ENCODE measurements at places on chromosomes 7 and 10.

DNA sequence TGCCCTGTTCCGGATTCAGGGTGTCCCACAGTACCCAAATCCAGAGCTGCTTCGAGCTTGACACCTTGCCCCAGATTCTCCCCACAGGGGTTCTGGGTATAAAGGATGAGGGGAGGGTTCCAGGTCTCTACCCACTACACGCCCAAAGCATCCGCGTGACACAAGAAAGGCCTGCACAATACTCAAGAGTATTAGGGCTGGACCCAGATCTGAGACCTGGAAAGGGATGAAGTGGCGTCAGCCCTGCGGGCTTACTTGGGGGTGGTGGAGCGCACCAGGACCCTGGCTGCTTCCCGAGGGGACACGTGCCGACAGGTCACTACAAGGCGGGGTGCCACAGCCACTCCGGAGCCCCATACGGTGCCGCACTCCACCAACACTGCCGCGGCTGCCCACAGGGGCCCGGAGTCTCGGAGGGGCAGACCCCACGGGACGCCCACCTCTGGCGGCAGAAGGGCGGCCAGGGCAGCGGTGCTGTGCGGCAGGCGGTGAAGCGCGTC, 1.3 kb downstream of the TYSND1 start:
- H3K4me1 ChIP-seq: peaks cover 9% of the 10 kb centered on the region
- H3K4me3 ChIP-seq: peak overlapping the region; percentile 77
- H3K27me3 ChIP-seq: peaks cover 11% of the 10 kb centered on the region
- H3K27ac ChIP-seq: no peak overlapping the region

- peak; percentile 58 for DNase-seq
- H3K36me3 ChIP-seq: no peaks in the 10 kb centered on the region
- no peak overlapping the region for H3K27ac ChIP-seq
- H3K27me3 ChIP-seq: no peaks in the 10 kb centered on the region
These were observed 29.6 kb downstream of the MINDY4 start for GRCh38 chr7:30800785-30801252.

DNA sequence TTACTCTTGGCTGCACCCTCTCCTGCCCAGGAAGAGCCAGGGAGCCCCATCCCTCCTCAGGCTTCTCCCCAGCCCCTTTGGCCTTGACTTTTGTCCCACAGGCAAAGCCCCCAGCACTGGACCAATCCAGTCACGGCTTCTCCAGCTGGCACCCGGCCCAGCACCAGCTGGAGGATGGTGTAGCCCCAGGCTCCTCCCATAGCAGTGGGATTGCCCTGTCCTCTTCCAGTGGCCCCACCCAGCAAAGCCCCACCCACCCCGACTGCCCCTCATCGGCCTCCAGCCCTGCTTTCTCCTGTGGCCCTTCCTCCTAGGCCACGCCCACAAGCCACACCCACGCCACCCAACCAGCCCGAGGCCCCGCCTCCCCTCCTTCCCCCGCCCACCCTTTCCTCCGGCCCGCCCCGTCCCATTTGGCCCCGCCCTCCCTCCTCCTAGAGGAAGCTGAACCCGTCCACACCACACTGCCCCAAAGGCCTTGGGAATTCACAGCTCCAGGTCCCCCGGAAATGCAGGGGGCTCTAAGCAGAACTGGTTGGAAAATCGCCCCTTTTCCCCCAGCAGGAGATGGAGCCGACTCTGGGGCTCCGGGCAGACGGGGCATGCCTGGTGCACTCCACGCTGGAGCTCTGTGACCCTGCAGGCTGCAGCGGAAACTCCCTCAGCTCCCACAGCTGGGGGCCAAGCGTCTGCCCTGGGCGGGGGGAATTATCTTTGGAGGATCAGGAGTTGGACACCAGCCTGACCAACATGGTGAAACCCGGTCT, 25.2 kb downstream of the GET4 start:
- no peaks in the 10 kb centered on the region for H3K4me1 ChIP-seq
- peak; percentile 71 for DNase-seq
- H3K27ac ChIP-seq: no peak overlapping the region
- H3K4me3 ChIP-seq: no peak overlapping the region
- peaks cover 5% of the 10 kb centered on the region for H3K27me3 ChIP-seq
- peaks cover 4% of the 10 kb centered on the region for H3K36me3 ChIP-seq

DNA sequence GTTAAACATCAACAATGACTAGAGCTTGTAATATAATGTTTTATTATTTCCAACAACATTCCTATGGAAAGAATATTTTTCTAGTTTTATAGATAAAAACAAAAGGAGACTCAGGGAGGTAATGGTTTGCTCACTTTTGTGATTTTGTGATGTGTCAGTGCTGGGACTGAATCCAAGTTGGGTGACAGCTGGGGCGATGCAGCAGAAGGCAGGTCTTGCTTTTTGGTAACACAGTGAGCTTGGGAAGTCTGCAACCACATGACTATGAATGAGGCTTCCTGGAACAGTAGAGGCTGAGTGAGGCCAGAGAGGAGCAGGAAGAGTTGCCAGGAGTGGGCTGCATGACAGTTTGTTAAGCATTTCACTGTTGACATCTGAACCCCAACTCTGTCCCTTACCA, 4.9 kb upstream of the YKT6 start:
- peaks cover 4% of the 10 kb centered on the region for H3K27me3 ChIP-seq
- H3K27ac ChIP-seq: no peak overlapping the region
- no peaks in the 10 kb centered on the region for H3K4me1 ChIP-seq
- H3K4me3 ChIP-seq: no peak overlapping the region
- DNase-seq: no peak

DNA sequence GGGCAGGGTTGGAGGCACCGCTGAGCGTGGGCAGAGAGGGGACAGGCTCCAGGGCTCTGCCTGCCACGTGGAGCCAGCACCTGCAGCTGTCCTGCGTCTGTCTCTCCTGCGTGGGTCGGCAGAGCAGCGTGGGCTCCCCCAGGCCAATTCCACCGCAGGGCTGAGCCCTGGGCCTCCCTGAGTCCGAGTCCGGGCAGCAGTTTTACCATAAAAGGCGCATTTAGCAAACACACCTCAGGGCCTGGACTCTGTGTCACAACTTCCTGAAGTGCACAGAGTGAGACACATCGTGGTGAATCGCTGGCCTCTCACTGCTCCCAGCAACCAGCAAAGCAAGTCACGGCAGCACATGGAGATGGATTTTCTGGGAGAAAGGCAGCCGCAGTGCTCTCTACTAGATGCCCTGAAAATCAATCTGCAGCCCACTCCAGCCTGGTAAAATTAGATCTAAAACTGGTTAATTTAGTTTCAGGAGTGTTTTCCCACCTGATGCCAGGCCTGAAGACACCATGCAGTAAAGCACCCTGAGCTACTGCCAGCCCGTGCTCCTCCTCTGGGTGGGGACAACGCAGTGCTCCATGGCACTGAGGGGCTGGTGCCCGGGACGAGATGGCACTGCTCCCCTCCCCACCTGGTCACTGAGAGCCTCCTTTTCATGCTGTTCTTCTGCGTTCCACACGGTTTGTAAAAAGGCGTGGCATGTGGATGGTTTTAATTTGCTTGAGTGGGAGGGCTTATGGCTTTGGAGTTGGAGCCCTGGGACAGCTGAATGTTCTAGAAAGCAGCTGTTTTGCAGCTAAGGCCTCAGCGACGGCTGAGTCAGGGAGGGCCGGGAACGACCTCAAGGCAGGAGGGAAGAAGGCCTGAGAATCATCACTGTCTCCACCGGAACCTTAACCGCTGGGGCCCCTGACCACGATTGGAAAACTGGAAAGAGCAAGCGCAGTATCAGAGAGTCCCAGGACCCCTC, 336.9 kb downstream of the ADARB2 start:
- H3K4me1 ChIP-seq: peaks cover 9% of the 10 kb centered on the region
- no peak overlapping the region for H3K27ac ChIP-seq
- H3K27me3 ChIP-seq: peaks cover 4% of the 10 kb centered on the region
- H3K4me3 ChIP-seq: no peak overlapping the region

- H3K4me1 ChIP-seq: no peaks in the 10 kb centered on the region
- H3K27ac ChIP-seq: no peak overlapping the region
- H3K4me3 ChIP-seq: no peak overlapping the region
These were observed 233.1 kb upstream of the IGFBP3 start for GRCh38 chr7:46153951-46154787.

DNA sequence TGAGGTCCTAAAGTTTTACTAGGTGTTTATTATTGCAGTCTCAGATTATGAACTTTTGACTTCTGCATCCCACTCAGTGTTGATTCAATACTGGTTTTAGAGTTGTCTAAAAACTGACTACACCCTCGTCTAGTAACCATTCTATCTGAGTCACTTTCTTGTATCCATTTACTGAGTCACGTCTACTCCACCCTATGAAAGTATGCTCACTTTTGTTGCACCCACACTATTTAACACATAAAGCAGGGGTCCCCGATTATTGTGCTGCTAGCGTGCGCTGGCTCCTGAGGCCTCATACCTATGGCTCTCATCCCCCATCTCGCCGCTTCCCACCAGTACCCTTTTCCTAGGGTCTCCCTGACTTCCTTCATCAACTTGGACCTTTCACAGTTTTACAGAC, 2.0 kb downstream of the SAMD9 start:
- H3K27me3 ChIP-seq: peaks cover 5% of the 10 kb centered on the region
- DNase-seq: no peak
- H3K27ac ChIP-seq: no peak overlapping the region
- H3K4me1 ChIP-seq: no peaks in the 10 kb centered on the region
- H3K4me3 ChIP-seq: no peak overlapping the region
- H3K36me3 ChIP-seq: no peaks in the 10 kb centered on the region

- no peak overlapping the region for H3K4me3 ChIP-seq
- peaks cover 40% of the 10 kb centered on the region for H3K36me3 ChIP-seq
- DNase-seq: no peak
- peaks cover 8% of the 10 kb centered on the region for H3K27me3 ChIP-seq
- H3K27ac ChIP-seq: no peak overlapping the region
These were observed 9.6 kb upstream of the CYREN start for GRCh38 chr7:135180122-135180521.

GRCh38 chr7:149586646-149587645, 89.3 kb upstream of the ZNF746 start:
- no peak for DNase-seq
- peak overlapping the region; percentile 37 for H3K4me3 ChIP-seq
- no peaks in the 10 kb centered on the region for H3K4me1 ChIP-seq
- H3K27me3 ChIP-seq: no peaks in the 10 kb centered on the region

DNA sequence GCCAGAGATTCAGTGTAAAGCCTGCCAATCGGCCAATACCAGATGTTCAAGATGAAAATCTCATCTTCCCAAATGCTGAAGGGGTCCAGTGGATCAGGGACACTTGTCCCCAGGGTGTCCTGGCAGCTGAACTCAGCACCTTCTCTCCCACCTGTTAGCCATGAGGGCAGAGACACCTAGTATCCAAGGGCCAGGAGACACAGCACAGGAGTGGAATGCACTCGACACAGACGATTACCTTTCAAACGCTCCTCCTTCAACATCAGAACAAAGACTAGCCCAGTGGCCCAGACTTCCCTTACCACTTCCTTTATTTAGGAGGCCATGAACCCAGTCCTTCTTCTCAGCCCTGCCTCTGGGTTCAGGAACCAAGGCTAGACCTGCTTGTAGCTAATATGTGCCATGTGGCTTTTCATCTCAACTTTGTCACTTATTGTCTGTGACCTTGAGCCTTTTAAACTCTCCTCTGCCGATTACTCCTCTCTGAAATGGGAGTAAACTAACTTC, 180.3 kb upstream of the PLXNA4 start:
- DNase-seq: no peak
- H3K4me1 ChIP-seq: no peaks in the 10 kb centered on the region
- H3K4me3 ChIP-seq: no peak overlapping the region
- H3K27ac ChIP-seq: no peak overlapping the region
- H3K27me3 ChIP-seq: peaks cover 3% of the 10 kb centered on the region

Data from endothelial cell (in vitro differentiated cells).